T-helper 17 cell (primary cell): ENCODE measurements at places on chromosomes 5 and 9.

DNA sequence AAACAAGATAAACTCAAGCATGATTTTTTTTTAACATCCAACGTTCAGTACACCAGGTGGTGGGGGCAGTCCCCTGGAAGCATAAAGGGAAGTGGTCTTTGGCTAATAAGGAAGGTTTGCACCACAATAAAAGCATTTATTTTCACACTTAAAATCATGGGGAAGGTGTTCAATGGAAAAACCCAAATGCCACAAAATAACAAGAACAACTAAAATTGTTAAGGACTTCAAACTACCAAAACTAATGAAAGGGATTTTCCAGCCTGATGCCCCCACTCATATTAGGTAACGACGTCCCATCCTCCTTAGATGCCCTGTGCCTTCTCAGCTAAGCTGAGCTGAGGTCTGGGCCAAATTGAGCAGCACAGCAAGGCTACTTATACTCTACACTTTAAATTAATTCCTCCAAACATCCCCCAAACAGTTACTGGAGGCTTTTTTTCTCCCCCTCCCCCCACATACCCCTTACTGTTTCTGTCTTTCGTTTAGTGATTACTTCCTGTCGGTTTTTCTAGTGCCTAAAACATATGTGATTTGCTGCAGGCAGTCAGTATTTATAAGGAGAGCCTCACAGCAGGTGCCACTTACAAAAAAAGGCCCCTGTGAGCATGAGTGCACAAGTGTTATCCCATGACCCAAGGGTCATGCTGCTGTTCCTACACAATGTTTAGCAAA is 259.7 kb upstream of the ZNF608 start:
- DNase-seq = no peak

GRCh38 chr5:72107901-72108201 is 576 bp downstream of the MAP1B start:
- no peak for DNase-seq

DNA sequence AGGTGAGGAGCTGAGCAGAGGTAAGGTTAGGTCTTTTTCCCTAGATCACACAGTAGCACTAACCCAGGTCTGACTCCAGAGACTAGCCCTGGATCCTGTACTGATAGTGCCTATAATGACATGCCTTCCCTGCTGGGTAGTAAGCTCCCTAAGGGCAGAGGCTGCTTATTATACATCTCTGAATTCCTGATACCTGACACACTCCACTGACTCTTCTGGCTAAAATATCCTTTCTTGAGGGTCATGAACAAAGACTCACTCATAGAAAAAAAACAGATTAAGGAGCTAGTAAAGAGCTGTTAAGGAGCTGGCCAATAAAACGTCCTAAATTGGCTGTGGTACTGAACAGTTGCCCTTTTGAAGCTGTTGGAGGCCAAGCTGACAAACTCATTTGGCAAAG is 149.0 kb upstream of the ITGA1 start:
- DNase-seq = no peak

DNA sequence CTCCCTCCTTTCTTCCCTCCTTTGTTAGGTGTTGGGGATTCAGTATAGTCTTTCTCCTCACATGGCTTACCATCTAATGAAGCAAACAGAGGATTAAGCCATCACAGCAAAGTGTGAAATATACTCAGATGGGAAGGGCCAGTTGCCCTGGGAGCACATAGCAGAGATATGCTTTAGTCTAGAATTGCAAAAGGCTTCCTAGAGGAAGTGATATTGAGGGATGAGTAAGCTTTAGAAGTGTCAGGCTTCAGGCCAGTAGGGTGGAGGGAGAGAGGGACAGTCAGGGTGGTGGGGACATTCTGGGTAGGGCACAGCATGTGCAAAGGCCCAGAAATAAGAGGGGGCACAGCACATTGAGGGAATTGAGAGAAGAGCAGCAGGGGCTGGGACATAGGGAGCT is 46.2 kb upstream of the GLRA1 start:
- DNase-seq = no peak

DNA sequence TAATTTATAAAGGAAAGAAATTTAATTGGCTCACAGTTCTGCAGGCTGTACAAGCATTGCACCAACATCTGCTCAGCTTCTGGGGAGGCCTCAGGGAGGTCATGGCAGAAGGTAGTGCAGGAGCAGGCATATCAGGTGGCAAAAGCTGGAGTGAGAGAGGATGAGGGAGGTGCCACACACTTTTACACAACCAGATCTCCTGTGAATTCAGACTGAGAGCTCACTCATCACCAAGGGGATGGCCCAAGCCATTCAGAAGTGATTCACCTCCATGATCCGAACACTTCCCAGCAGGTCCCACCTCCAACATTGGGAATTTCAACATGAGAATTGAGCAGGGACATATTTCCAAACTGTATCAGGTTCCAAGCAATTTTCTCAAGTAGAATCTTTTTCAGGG is 84.7 kb upstream of the BRINP1 start:
- no peak for DNase-seq

GRCh38 chr9:108746001-108746400 is 109.8 kb downstream of the ACTL7B start:
- DNase-seq = no peak

DNA sequence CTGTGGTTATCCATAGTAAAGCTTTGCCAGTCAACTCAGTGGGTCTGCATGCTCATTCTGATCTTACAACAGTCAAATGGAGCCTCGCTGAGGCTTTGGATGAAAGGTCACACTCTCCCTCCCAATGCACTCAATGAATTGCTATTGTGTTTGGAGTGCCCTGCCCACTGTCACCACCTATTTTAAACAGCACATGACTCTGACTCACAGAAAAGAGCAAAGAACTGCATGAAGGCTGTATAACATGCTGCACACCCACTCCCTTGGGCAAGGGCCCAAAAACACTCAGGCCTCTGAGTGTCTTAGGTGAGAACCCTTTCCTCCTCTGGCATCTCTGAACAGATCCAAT is 118.7 kb upstream of the CCDC112 start:
- DNase-seq = no peak

GRCh38 chr5:87116825-87117512 is 150.7 kb upstream of the RASA1 start:
- DNase-seq = no peak

GRCh38 chr9:33232815-33233214 is 7.2 kb upstream of the SPINK4 start:
- no peak for DNase-seq

- DNase-seq = no peak
Observed at GRCh38 chr5:33793836-33794549, 97.8 kb downstream of the ADAMTS12 start.

DNA sequence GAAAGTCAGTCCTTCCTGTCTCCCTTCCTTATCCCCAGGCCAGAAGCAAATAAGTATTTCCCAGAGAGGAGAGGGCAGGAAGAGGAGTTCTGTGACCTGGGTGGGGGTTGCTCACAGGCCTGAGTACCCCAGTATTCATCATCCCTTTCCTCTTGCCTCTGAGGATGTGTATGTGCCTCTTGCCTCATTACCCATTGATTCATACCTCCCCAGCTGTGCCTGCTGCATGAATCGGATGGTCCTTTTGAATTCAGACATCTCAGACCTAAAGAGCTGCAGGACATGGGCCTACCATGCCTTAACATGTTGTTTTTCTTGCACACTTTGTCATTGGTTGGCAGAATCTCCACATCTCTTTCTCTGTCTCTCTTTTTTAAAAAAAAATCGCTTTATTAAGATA is 112.8 kb upstream of the SHB start:
- DNase-seq = no peak

GRCh38 chr5:171571663-171572062 is 152.2 kb downstream of the FGF18 start:
- DNase-seq = no peak

DNA sequence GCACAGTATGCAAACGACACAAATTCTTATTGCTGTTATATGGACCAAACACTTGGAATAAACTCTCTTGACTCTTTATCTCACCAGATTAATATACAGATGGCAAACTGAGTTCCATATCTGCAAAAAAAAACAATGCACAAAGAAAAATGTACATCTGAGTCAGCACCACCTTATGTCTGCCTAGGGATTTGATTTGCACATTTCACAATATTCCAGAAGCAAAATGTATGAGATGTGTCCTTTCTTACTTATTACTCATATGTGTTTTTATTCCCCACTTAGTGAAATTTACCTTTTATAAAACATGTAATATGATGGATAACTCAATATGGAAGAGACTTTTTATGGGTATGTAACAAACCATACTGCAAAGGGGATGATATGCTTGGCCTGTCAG is 236.9 kb downstream of the GLIS3 start:
- no peak for DNase-seq

DNA sequence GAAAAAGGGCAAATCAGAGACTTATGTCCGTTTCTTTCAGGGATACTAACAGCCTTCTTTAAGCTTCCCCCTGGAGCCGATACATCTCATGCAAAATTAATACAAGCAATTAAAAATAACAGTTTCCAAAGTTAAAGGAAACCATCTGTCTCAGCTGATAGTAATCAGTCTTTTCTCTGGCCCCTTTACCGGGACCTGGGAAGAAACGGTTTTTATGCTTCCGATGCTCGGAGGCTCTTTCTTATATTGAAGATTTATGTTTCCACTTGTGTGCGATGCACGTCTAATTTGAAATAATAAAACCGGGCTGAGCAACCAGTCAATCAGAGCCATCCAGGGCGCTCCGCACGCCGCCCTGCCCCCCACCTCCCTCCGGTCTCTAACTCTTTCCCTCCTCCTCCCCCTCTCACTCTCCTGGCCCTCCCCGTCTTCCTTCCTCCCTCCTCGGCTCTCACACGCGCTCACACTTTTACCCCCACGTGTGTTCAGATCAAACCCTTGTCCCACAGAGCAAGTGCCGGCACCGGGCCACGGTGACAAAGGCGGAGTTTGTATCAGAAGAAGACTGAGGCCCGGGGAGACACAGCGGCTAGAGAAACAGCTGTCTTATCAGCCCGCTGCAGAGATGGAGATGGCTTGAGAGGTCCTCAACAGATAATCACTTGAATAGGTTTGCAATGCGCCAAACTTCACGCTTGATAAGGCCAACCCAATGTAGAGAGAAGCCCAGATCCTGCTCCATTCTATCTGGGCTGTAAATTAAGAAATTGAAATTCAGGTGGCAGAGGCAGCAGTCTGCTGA is 5.1 kb upstream of the ELAVL2 start:
- DNase-seq = no peak
